Stimulated activated CD8-positive, alpha-beta memory T cell treated with anti-CD3 and anti-CD28 coated beads, Interleukin-4, amount 100 ng/mL, for 24 hours (primary cell): ENCODE measurements at places on chromosomes 4 and X.

DNA sequence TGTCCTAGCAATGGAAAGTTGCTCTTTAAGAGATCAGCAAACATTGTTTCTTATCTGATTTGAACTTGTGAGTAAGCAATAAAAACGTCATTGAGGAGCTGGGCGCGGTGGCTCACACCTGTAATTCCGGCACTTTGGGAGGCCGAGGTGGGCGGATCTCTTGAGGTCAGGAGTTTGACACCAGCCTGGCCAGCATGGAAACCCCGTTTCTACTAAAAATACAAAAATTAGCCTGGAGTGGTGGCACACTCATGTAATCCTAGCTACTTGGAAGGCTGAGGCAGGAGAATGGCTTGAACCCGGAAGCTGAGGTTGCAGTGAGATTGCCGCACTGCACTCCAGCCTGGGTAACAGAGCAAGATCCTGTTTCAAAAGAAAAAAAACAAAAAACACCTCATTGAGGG, 11.2 kb upstream of the PLAC8 start:
- no peak for DNase-seq

- DNase-seq: no peak
These were observed 48.5 kb downstream of the WDFY3 start for GRCh38 chr4:84917869-84918600.

DNA sequence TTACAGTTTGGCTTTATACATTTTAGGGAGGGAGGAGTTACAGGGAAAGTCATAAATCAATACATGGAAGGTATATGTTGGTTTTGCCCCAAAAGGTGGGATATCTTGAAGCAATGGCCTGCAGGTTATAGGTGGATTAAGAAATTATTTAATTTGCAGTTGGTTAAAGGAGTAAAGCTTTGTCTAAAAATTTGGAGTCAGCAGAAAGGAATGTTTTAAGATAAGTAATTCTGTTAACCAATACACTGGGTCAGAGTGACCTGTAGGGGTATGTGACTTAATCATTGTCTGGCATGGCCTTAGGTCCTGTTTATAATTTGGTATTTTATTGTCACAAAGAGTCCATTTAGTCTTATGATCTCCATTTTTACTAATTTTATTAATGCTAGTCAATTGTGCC, 115.0 kb downstream of the AGTR2 start:
- no peak for DNase-seq

DNA sequence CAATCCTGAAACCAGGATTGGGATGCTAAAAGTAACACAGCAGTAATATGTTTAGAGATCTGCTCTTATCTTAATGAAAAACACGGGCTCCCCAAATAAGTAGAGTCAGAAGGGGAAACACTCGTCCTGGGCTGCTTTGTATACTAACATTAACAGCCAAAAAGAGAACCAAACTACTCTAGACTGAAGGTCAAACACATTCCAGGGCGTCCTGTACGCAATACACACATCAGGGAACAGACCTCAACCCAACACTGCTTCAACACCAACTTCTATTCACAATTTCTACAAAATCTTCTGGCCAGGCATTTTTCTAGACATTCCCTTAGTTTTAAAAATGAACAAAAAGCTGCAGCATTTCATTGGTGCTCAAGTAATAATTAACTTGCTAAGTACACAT, 21.4 kb downstream of the FAT1 start:
- no peak for DNase-seq

- DNase-seq: no peak
These were observed 258.6 kb upstream of the ARSJ start for GRCh38 chr4:114237997-114238396.
